ENCODE measurements at places on chromosomes 5 and 9.

- ATAC-seq, result no peak
Measured at GRCh38 chr9:81814794-81815464, 113.3 kb upstream of the SPATA31D4 start.

- ATAC-seq, result no peak
Measured at GRCh38 chr5:118990582-118990981, 2.2 kb upstream of the DTWD2 start.

DNA sequence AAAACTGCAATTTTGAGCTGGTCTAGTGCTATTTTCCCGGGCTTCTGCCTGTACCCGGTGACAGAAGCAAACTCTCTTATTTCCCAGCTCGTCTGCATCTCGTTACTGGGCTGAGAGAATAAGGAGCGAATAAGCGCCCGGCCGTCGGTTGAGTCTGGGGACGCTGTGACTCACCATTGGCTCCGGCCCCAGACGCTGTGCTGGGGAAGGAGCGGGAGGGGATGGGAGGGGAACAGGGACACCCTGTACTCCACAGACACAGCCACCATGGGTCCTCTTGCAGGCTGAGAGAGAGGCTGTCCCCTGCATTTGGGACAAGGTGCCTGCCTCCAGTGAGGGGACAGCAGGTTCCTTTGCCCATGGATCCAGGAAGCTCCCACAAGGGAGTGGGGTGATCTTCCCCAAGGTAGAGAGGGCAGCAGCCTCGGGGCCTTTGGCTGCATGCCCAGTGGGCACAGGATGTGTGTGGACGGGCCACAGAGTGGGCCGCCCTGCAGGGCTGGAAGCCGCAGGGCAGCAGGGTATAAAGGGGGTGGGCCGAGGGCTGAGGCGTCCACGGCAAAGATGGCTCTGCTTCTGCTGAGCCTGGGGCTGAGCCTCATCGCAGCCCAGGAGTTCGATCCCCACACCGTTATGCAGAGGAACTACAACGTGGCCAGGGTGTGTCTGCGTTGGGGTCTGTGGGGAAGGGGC is at the start of gene LCN9:
TSS of gene LCN9 (plus strand) at position 552 of the 693 bp plus-strand sequence. CDS start at position 565, 13 bp downstream.
- ATAC-seq, result no peak

DNA sequence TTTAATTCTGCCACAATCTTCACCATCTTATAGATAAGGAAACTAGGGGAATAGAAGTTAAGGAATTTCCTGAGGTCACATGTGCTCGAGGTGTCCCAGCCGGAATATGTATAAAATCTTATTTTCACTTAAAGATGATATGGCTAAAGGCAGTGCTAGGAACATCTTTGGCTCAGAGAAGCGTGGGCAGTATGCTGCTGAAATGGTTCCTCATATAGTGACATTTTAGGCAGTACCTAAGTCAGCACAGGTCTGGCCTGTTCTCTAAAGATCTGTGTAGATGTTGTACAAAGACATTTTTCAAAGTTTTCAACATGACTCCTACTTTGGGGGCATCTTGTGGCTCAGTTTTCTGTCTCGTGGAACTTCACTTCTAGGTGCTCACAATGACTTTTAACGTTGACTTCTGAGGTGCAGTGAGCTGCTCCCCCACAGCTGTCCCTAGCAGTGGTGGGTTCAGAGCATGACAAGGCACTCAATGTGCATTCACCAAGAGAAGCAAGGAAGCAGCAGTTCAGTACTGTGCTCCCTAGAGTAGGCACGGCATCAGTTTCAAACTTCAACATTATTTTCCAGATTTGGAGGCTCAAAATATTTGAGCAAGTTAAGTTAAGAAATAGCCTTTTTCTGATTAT is 40.3 kb downstream of the TNFAIP8 start:
- ATAC-seq, result no peak

DNA sequence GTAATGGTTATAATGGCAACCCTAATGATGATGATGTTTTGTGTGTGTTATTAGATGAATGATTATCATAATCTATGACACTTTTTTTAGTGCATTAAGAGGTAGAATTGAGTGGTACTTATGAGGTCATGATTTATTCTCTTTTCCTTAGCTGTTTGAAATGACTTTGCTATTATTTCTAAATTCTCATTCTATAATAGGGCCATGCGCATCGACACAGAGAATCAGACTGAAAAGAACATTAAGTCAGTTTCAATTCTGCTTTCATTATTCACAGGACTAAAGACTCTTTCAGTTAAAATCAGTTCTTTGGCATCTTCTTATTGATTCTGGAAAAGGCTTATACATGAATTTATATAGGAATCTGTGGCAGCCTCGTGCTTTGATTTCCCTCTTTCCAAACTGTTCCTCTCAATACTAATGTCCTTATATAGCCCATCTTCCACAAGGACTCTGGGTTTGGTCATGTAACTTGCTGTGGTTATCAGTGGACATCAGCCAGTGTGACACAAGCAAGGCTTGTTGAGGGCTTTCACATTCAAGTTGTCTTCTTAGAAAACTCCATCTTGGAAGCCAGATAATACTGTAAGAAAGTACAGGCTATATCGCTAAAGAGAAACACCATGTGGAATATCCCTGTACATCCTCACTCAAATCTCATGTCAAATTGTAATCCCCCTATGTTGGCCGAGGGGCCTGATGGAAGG is 140.3 kb upstream of the CHD1 start:
- ATAC-seq, result no peak

- ATAC-seq, result no peak
Measured at GRCh38 chr9:122821278-122821943, 7.0 kb downstream of the PDCL start.

DNA sequence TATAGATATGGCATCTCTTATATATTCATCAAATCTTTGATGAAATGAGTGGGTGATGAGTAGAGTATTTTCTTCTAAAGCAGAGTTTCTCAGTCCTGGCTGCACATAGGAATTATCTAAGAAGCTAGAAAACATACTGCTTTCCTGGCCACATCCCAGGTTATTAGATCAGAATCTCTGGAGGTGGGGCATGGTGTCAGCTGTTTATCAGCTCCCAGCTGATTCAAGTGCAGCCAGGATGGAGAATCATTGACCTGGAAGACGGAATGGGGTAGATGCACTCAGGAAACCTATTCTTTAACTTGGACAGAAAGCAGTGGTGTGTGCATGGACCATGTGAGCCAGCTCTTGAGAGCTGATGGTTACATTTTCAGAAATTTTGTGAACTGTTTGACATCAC is 108.1 kb upstream of the IL6ST start:
- no peak for ATAC-seq

DNA sequence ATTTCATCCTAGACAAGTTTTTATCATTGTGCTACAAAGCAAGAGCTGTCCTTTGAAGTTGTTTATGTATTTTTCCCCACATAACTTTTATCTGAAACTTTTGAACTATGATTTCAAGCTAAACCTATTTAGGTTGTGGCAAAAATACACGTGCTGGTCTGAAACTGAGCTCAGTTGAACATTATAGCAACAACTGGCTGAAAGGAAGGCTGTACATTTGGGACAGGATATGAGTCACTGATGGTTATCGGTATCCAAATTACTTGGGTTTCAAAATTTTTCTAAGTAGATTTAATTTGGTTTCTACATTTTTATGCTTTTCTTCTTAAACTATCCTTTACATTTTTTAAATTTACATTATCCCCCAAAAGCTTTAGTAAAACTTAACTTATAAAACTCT is 627.3 kb upstream of the NUDT12 start:
- ATAC-seq, result no peak

- ATAC-seq, result no peak
Measured at GRCh38 chr5:125750861-125751186, 672.4 kb upstream of the GRAMD2B start.

GRCh38 chr9:37410969-37411785 is 11.3 kb upstream of the GRHPR start:
- ATAC-seq, result peak; percentile 26

- ATAC-seq, result no peak
Measured at GRCh38 chr9:22446589-22446949, at the start of gene DMRTA1. Gene DMRTA1 (plus strand): TSS chr9:22446824. CDS start chr9:22447066, 242 bp downstream.

DNA sequence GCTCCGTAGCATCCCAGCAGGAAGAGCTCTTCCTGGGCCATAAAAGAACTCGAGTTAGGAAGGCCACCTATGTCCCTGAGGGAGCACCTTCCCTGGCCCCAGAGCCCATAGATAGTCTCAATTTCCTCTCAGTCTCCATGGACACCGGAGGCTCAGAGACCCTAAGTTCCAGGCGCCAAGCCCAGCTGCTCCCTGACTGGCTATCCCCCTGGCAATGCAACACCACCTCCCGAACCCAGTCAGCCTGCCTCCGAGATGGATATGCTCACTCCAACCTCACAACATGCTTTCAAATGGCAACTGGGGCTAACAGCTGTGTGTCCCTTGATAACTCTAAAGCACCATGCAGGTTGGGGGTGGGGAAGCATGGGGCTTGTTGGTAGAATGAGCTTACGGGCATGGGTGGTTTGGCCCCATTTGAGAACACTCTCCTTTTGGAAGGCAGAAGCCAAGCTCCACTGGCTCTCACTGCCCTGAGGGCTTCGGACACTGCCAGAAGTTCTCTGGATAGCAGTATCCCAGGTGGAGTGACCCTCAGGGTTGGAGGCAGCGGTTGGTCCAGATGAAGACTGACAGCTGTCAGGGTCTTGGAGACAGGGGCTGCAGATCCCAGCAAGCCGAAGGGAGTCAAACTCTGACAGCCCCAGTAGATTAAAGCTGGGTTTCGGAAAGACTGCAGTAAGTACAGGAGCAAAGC is 165.3 kb downstream of the PAX5 start:
- no peak for ATAC-seq

GRCh38 chr9:34463098-34463900 is 4.7 kb downstream of the DNAI1 start:
- peak; percentile 81 for ATAC-seq

DNA sequence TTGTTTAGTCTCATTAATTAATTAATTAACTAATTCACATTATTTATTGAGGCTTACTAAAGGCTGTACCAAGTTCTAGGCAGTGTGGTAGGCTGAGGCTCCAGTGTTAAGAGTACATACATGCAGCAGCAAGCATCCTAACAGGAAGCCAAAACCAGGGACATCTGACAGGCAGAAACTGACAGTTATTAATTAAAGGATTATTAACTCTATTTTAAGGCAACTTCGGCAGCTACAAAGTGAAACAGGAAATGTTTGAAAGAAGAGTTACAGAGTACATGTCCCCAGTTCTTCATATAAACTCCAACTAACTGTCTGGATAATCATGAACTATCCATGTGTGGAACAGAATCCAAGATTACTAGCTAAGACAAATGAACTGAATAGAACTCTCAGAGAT is 39.3 kb upstream of the GABRB2 start:
- ATAC-seq, result no peak

DNA sequence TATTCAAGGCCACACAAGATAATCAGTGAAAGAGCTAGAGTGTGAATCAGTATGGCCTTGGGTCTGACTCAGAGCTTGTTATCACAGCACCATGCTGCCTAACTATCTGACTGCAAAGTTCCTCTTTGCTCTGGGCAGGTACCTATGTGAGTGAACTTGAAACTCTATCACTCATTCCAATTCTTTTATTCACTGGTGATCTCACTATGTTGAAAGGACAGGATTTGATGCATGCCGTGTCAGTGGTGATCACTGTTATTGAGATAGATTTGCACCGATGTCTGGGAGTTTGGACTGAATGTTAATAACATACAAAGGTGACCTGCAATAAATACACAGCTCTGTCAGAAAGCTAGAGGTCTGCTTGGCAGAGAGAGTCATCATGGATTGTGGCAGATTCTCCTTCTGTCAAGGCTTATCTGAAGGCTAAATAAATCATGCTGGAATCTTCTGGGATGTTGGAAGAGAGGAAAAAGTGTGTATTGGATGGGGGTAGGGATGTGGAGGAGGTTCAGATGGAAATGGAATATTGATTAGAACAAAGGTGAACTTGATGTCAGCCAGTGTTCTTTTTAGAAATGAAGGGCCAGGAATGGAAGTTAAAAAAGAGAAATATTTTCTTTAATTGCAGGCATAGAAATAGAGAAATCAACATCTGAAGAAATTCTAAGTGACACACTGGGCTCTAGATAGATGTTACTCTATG is 91.8 kb upstream of the TNC start:
- peak; percentile 80 for ATAC-seq

DNA sequence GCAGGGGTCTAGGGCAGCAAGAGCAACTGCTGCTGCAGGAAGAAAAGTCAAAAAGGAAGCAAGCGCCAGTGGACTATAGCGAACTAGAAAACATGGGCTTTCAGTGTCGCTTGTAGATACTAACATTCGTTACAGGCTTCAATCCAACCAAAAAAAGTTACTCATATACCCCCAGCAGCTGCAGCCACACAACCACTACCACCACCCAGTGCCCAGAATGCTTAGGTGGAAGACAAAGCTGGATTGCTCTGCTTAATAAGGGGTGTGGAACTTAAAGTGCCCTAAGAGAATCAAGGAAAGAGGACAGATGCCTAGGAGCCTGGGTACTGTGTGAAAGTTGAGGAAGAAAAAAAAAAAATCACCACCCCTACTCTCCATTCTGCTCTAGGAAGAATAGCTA is 203.6 kb downstream of the ELAVL2 start:
- no peak for ATAC-seq

GRCh38 chr5:59042201-59043055 is 459.6 kb downstream of the RAB3C start:
- ATAC-seq, result no peak

- ATAC-seq, result no peak
Measured at GRCh38 chr5:96790961-96791504, 16.7 kb downstream of the ERAP1 start.

- ATAC-seq, result no peak
Measured at GRCh38 chr9:96158909-96159575, 142.9 kb downstream of the HSD17B3 start.

GRCh38 chr5:142717582-142718215 is 31.8 kb upstream of the FGF1 start:
- ATAC-seq, result no peak

- no peak for ATAC-seq
Measured at GRCh38 chr5:143428155-143428554, 24.7 kb upstream of the NR3C1 start.

- ATAC-seq, result no peak
Measured at GRCh38 chr5:169873642-169874041, 106.7 kb downstream of the INSYN2B start.

- ATAC-seq, result no peak
Measured at GRCh38 chr5:21807953-21808352, 1045.2 kb downstream of the CDH12 start.

- no peak for ATAC-seq
Measured at GRCh38 chr5:142610176-142611001, 75.5 kb downstream of the FGF1 start.

- ATAC-seq, result no peak
Measured at GRCh38 chr9:35682520-35683315, 7.0 kb downstream of the TPM2 start.

- no peak for ATAC-seq
Measured at GRCh38 chr9:130973686-130974281, 34.7 kb upstream of the FIBCD1 start.
